Diencephalon (tissue), 1 donor: ENCODE measurements at places on chromosomes 1 and 21. TPM values are rescaled to one million over a fixed set of nuclear protein-coding genes. Genes with fewer than 3 reads are reported as not detected.

HES3 gene
- not detected for total RNA-seq

STYXL2 gene
- total RNA-seq = 0.69 TPM

CRYAA gene
- not detected for total RNA-seq

SPAG17 gene
- 8.8 TPM for total RNA-seq

PGBD5 gene
- total RNA-seq = 12.2 TPM
